NCI-H1417 treated with DMSO at 0.1 percent for 48 hours (cell line): ENCODE measurements at places on chromosomes 2 and 18.
A peak's percentile ranks its signal among the peaks of the same experiment; 100 is the strongest.

GRCh38 chr18:29191263-29191662, 1014.3 kb upstream of the CDH2 start:
- no peak for DNase-seq

- no peak for DNase-seq
Measured at GRCh38 chr18:35517715-35518114, 20.0 kb upstream of the INO80C start.

DNA sequence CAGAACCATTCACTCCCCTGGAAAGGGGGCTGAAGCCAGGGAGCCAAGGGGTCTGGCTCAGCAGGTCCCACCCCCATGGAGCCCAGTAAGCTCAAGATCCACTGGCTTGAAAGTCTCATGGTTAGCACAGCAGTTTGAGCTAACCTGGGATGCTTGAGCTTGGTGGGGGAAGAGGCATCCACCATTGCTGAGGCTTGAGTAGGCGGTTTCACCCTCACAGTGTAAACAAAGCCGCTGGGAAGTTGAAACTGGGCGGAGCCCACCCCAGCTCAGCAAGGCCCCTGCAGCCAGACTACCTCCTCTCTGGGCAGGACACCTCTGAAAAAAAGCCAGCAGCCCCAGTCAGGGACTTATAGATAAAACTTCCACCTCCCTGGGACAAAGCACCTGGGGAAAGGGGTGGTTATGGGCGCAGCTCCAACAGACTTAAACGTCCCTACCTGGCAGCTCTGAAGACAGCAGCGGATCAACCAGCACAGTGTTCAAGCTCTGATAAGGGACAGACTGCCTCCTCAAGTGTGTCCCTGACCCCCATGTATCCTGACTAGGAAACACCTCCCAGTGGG, 14.7 kb upstream of the TTC32 start:
- DNase-seq, result no peak

DNA sequence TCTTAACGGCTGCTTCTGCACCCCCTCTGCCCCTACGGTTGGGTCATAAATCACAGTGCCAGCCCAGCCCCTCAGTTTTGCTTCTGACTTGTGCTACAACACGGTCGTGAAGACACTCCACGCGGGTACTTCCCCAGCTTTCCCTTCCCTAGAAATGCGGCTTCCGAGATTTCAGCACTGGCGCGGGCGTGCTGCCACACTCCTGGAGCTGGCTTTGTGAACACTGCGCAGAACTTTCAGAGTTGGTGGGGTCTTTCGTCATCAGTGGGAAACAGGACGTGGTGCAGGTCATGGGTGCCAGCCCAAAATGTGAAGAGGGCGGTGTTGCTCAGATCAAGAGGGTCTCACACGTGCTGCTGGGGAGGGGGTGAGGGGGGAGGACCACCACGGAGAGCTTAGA, 733.0 kb upstream of the SALL3 start:
- no peak for DNase-seq

GRCh38 chr2:148519013-148519412, 125.5 kb upstream of the EPC2 start:
- peak; percentile 76 for DNase-seq

DNA sequence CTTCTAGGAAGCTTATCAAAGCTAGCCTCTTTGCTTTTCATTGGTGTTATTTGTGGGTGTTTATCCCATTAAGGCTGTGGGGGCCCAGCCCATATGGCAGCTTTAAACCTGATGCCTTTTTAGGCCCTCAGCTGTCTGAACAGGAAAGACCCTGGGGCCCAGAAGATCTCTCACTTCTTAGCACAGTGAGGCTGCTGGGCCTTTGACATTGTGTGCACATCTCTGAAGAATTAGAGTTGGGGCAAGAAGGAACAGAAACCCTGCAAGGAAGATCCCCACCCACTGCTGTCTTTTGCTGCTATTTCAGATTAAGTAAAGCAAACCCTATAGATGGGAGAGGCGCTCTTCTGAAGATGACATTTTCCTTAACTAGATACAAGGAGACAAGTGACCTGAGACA, 250.0 kb downstream of the SMAD2 start:
- no peak for DNase-seq

- DNase-seq, result no peak
Measured at GRCh38 chr18:77118256-77119090, 14.1 kb downstream of the MBP start.

GRCh38 chr2:224986477-224986876, 55.8 kb downstream of the DOCK10 start:
- DNase-seq, result no peak
